Cortex of kidney (tissue), 1 donor: ENCODE measurements at places on chromosomes 16 and 17.

DNA sequence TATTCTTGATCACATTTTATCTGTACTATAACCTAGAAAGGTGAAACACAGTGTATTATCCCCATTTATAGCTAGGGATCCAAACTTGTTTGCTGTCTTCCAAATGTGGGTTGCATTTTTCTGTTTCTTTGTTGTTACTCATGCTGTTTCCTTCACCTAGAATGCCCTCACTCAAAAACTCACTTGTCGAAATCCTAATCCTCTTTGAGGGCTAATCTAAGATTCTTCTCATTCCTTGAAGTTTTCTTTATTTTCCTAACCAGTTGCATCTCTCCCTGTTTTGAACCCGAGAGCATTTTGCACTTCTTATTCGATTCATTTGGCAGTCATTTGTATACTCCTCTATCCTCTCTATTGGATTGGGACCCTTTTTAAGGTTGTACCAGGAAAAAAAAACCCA is 9.6 kb downstream of the CALCOCO2 start:
- no peak for DNase-seq

DNA sequence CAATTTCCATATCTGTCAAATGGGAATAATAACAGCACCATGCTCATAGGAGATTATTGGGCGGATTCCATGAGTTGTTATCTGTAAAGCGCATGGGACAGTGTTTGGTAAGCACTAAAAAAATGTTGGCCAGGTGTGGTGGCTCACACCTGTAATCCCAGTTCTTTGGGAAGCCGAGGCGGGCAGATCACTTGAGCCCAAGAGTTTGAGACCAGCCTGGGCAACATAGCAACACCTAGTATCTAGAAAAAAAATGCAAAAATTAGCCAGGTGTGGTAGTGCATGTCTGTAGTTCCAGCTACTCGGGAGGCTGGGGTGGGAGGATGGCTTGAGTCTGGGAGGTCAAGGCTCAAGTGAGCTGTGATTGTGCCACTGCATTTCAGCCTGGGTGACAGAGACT is 66.8 kb upstream of the NFAT5 start:
- DNase-seq = no peak

GRCh38 chr17:8470447-8471047 is 34.9 kb downstream of the NDEL1 start:
- no peak for DNase-seq

- no peak for DNase-seq
Measured at GRCh38 chr16:12310286-12310685, 333.8 kb downstream of the SNX29 start.

- DNase-seq = no peak
Measured at GRCh38 chr16:24652209-24652712, 77.2 kb upstream of the TNRC6A start.

GRCh38 chr17:56325313-56326000 is 172.2 kb downstream of the ANKFN1 start:
- no peak for DNase-seq

GRCh38 chr16:89842471-89843408 is 14.5 kb downstream of the SPIRE2 start:
- no peak for DNase-seq

- no peak for DNase-seq
Measured at GRCh38 chr16:1481906-1482835, 6.6 kb downstream of the PTX4 start.

DNA sequence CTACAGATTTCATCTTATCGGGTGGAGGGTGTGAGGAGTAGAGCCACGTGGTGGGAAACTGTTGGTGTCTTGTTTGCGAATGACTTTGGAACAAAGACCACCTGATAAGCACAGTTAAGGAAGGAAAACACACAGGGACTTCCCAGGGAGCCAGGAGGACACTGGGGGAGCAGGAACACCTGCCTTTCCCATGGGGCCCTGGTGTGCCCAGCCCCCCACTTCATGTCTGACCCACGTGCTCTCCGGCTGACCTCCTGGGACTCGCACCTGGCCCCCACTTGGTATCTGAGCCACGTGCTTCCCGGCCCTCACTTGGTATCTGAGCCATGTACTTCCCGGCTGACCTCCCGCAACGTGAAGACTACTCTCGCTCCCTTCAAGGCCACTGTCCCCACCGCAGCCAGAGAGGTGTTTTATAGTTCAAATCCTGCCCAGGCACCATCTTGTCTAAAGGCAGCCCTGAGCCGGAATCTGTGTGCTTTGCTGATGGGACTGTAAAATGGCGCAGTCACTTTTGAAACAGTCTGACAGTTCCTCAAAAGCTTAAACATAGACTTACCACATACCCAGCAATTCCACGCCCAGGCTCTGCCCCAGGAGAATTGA is 5.4 kb upstream of the CSNK1D start:
- no peak for DNase-seq

- no peak for DNase-seq
Measured at GRCh38 chr16:67141391-67141790, 9.4 kb downstream of the B3GNT9 start.

DNA sequence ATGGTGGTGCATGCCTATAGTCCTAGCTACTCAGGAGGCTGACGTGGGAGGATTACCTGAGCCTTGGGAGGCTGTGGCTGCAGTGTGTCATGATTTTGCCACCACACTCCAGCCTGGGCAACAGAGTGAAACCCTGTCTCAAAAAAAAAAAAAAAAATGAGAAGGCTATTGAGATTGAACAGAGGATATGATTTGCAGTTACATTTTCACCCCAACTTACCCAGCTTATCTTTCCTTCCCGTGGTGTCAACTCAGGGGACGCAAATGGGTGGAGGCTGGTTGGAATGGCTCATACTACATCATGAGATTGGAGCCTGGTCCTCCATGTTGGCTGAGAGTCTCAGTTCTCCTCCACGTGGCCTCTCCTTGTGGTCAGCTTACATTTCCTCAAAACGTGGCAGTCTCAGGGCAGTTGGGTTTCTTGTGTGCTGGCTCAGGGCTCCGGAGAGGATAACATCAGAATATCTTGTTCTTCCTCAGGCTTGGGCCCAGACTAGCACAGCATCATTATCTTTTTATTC is 17.2 kb upstream of the NSMCE1 start:
- DNase-seq = no peak

- DNase-seq = no peak
Measured at GRCh38 chr16:27572711-27573110, 22.8 kb downstream of the KATNIP start.

DNA sequence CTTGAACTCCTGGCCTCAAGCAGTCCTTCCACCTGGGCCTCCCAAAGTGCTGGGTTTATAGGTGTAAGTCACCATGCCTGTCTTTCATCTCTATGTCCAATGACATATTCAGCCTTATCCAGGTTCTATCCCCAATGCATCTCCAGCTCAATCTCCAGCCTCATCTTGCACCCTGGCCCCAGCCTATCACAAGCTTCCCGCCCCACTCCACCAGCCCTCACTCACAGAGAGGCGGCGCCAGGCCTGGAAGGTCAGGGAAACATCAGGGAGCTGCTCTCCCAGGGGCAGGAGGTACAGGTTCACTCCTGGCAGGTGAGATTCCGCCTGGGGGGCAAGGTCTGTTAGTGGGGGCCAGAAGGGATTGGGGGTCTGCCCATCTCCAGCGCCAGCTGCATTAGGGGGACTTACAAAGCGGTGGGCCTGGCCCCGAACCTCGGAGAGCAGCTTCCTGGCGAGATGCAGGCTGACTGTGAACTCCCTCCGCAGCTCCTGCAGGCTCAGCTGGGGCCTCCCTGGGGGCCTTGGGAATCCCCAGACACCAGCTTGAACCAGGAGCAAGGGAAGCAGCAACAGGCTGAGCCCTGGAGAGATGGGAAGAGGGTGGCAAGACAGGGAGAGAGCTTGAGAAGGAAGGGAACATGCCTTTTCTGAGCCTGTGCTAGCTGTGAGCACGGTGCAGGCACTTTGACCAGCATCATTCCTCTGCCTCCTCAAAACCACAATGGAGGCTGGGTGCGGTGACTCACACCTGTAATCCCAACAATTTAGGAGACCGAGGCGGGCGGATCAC is 3.0 kb downstream of the IL27 start:
- no peak for DNase-seq

GRCh38 chr17:33124871-33125551 is 133.4 kb downstream of the SPACA3 start:
- no peak for DNase-seq
